AG09309 (cell line): ENCODE measurements at places on chromosomes 1 and 21.

GRCh38 chr1:176949033-176949662, 215.4 kb downstream of the ASTN1 start:
- DNase-seq: no peak

- no peak for DNase-seq
These were observed 101.3 kb upstream of the ACTL8 start for GRCh38 chr1:17653728-17654351.

- no peak for DNase-seq
These were observed 262.8 kb downstream of the TPR start for GRCh38 chr1:186112280-186112679.

DNA sequence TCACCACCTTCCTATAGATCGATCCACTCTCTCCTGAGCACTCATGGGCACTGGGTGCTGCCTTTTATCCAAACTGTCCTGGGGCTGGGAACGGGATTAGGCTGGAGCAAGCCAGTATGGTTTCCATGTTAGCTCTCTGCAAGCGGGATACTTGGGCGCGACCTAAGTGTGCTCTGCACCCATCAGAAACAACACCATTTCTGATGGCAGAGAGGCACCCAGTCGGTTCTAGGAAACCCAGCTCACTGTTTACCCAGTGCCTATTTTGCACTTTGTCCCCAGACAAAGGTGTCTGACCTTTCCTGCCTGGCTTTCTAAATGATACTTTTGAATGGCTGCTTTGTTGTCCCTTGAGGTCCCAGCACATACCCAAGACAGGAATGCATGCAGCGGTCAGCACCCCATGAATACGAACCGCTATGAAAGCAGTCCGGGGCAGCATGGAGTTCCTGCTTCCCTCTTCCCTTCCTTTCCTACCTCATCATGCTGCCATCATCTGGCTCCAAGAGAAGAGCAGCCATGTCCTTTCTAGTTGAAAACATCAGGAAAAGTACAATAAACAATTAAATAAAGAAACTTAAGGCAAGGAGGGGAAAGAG, 83.9 kb downstream of the TRABD2B start:
- DNase-seq: no peak

DNA sequence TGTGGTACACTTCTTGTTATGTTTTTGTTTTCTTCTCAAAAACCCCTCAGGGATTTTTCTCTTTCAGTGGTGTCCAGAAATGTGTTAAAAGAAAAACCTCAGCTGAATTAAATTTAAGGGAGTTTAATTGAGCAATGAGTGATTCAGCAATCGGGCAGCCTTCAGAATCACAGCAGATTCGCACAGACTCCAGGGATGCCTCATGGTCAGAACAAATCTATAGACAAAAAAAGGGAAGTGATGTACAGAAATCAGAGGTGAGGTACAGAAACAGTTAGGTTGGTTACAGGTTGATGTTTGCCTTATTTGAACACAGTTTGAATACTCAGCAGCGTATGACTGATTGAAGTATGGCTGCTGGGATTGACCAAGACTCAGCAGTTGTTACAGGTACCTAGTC, 86.2 kb downstream of the TLR5 start:
- no peak for DNase-seq

DNA sequence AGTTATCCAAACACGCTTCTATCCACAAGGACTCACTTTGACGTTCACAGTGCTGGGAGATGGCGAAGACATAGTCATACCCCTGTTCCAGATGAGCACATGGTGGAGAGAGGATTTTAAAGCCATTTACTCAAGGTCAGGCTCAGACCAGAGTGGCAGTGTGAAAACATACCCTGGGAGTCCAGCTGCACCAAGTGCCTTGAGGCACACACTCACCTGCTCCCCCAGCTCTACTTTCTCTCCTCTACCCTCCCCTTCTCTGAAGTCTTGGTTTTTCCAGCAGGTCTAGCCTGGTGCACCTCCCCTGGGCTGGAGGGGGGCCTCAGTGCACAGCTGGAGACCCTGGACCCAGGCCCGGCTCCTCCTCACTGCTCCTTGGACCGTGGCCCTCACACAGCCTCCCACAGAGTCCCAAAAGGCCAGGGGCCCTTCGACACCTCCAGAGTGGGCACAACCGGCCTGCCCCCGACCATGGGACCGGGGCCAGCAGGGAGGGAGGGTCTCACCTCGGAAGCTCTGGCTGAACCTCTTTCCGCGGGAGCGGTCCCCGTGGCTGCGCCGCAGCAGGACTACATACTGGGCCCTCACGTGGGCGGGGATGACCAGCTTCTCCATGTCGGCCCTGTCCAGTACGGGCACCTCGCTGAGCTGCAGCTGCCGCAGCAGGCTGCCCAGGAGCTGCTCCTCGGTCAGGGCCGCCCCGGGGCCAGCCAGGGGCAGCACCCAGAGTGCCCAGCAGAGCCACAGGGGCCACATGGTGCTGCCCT, 452 bp downstream of the LEFTY2 start:
- no peak for DNase-seq

GRCh38 chr1:116748272-116748671, 6.0 kb upstream of the CD2 start:
- DNase-seq: no peak

GRCh38 chr1:217542136-217542777, 88.6 kb downstream of the GPATCH2 start:
- no peak for DNase-seq

DNA sequence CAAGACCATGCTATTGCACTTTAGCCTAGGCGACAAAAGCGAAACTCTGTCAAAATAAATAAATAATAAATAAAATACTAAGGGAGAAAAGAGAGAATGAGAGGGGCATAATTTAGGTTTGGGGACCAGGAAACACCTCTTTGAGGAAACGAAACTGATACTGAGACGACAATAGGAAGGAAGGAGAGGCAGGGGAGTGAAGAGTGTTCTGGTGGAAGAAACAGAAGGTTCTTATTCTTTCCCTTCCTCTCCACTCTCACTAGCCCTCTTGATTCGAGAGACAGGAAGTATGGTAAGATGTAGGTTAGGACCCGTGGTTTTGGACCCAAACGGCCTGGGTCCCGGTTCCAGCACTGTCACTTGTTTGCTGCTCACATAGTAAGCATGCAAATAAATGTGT, 1.6 kb upstream of the NKAIN1 start:
- no peak for DNase-seq

DNA sequence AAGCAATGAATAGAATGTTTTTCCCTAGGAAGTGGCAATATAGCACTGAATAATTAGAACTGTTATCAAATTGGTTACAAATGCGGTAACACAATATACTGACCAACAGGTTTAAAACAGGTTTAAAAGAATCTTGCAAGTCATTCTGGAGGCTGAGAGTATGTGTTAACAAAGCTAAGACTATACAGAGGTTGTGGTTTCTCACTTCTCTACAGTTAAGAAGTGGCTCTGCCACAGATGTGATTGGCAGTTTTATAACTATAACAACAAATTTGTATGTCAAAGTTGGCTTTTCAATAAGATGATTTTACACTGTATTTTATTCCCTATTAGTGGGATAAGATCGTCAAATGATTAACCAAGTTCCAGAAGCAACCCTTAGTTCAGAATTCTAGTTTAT, 7.1 kb downstream of the ANGEL2 start:
- no peak for DNase-seq

- peak; percentile 51 for DNase-seq
These were observed 8.6 kb downstream of the UBE2U start for GRCh38 chr1:64212031-64212430.

DNA sequence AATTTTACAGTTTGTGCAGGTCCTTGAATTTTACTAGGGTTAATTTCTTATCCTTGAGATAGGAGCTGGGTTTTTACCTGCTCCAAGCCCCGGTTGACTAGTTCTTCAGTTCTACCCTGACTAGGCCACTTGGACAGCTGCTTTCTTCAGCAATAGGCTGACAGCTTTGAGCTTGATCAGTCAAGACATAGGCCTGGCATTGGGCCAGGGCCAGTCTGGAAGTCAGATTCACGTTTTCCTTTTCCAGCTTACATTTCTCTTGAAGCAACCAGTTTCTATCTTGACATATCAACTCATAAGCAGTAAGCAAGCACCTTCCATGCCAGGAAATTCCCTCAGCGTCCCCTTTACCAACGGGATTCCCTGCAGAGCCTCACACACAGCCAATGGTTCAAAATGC, 63.7 kb upstream of the AJAP1 start:
- DNase-seq: no peak

DNA sequence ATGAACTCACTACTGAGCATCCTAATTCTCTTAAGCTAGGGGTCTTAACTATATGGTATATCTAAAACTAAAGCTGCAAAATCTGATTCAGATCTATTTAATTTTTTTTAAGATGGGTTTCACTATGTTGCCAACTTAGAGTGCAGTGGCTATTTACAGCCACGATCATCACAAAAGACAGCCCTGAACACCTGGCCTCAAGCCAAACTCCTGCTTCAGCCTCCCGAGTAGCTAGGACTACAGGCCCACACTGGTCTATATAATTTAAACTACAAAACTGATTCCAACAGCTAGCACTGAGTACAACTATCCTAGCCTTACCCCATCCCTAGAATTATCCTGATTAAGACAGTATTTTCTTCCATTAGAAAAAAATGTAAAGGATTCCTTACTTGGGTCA, 37.1 kb downstream of the EIF4G3 start:
- no peak for DNase-seq

GRCh38 chr1:8025061-8025670, 943 bp downstream of the ERRFI1 start:
- no peak for DNase-seq

DNA sequence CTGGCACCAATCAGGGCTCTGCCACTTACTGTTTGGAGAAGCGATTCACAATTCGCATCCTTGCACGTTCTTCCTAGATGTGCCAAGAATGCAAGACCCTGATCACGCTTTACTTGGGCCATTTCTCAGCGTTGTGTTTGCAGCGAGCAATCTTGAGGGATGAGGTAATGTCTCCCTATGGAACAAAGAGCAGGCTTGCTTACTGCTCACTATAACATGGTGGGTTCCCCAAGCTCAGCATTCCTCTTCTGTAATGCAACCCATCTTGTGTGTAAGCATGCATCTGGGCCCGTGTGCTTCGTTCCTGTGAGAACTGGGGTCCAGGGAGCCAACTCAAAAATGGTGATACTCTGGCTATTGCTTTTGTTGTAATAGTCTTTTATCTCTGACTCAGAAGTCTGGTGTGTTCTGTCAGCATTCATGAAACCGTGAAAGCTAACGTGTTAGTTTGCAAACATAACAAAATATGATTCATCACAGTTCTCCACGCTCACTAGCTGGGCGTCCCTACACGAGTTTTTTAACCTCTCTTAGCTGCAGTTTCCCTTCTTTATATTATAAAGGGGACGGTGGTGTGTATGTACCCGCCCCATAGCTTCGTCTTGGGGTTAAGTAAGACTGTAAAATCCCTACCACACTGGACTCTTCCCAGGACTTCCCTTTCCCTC, 33.3 kb downstream of the DNTTIP2 start:
- DNase-seq: no peak

- DNase-seq: no peak
These were observed 21.9 kb downstream of the SH2D2A start for GRCh38 chr1:156794506-156795373.

- no peak for DNase-seq
These were observed 50.6 kb upstream of the LAPTM5 start for GRCh38 chr1:30808067-30808662.

DNA sequence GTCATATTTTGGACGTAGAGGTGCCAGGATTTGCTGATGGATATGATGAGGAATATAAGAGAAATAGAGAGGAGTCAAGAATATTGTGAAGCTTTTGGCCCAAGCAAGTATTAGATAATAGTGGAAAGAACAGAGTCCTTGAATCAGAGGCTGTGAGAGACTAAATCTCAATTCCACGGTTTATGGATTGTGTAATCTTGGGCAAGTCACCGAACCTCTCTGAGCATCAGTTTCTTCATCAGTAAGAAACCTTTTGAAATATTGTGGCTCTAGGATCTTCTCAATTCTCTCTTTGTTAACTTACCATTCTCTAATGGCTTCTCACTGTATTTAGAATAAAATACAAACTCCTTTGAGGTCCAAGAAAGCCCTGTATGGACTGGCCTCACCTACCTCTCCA, 77.6 kb downstream of the RPS6KA1 start:
- DNase-seq: no peak

DNA sequence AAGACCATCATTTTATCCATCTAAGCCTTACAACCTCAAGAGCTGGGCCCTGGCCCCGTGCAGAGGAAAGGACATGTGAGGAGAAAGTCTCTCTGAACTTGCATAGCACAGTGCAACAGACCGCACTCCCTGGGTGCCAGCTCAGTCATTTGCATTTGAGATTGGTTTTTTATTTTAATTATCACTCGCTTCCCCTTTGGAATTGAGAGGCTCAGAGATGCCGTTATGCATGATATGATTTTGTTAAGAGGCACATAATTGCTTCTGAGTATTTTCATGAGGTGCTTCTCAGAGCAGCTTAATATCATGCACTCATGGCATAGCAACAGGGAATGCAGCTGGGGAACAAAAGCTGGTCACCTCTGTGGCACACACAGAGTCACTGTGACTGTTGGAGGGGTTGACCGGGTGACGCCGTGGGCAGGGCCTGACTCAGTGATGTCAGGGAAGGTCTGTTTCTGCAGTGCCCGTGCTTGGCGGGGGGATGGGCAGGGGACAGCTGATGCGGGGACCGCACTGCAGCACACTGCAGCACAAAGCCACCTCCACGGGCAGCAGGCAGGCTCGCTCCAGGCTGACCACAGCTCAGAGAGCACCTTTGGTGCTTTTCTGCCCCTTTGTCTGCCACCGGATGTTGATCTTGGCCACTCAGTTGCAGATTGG, 43.2 kb upstream of the VAMP3 start:
- DNase-seq: no peak

DNA sequence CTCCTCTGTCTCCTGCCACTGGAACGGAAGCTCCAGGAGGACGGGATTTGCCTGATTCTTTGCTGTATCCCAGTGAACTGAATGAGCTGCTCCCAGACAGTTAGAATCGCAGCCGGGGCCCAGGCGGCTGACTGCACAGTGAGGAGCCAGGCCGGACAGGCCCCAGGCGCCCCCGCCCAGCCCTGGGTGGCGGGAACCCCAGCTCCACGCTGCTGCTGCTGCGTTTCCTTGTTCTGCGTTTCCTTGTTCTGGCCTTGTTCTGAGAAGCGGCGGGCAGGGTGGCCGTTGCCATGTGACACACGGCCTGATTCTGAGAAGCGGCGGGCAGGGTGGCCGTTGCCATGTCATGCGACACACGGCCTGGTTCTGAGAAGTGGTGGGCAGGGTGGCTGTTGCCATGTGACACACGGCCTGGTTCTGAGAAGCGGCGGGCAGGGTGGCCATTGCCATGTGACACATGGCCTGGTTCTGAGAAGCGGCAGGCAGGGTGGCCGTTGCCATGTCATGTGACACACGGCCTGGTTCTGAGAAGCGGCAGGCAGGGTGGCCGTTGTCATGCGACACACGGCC, 56.2 kb downstream of the SLC37A1 start:
- DNase-seq: no peak

- no peak for DNase-seq
These were observed 69.6 kb downstream of the UBR4 start for GRCh38 chr1:19140465-19140864.

DNA sequence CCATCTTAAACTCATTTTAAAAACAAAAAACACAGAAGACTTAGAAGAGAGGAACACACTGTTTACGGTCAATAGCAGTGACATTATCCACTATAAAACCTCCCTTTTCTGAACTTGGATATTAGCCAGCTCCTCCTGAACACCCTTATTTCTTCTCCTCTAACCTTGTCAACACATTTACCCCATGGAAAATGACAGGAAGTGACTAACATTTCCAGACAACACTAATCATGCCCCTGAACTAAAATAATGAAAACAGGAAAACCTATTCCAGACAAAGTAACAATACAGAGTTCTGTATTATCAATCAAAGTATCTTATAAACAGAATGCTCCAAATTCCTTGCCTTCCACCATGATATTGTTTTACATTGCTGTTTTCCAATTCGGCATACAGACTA, 45.3 kb downstream of the PALMD start:
- DNase-seq: no peak

- no peak for DNase-seq
These were observed 8.8 kb downstream of the FCRLB start for GRCh38 chr1:161730050-161730564.
